ENCODE measurements at places on chromosomes 6 and 20.
A peak's percentile ranks its signal among the peaks of the same experiment; 100 is the strongest.

GRCh38 chr6:142174703-142175102, 27.6 kb downstream of the VTA1 start:
- DNase-seq: no peak

DNA sequence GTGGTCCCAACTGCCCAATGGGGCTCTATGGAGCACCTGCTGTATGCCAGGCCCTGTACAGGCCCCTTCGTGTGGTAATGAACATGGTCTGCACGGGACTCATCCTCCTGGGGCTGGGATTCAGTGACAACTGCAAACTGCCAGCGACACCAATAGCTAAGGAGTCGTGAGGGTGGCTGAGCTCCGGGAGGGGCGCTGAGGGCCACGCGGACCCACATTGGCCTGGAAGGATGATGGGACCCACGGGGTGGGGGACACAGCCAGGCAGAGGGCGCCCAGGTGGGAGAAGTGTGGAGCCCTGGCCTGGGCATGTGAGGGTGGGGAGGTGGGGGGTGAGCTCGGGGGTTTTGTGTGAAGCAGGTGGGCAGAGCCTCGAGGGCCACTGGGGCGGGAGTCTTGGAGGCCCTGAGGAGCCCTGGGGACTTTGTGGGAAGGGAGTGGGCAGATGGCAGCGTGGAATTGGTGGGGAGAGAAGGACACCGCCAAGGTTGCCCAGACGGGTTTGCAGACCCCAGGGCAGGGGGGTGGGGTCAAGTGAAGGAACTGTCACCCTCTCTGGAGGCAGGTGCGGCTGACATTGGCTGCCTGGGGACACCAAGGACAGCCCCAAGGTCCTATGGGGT, 22.5 kb downstream of the GATA5 start:
- no peak for DNase-seq

DNA sequence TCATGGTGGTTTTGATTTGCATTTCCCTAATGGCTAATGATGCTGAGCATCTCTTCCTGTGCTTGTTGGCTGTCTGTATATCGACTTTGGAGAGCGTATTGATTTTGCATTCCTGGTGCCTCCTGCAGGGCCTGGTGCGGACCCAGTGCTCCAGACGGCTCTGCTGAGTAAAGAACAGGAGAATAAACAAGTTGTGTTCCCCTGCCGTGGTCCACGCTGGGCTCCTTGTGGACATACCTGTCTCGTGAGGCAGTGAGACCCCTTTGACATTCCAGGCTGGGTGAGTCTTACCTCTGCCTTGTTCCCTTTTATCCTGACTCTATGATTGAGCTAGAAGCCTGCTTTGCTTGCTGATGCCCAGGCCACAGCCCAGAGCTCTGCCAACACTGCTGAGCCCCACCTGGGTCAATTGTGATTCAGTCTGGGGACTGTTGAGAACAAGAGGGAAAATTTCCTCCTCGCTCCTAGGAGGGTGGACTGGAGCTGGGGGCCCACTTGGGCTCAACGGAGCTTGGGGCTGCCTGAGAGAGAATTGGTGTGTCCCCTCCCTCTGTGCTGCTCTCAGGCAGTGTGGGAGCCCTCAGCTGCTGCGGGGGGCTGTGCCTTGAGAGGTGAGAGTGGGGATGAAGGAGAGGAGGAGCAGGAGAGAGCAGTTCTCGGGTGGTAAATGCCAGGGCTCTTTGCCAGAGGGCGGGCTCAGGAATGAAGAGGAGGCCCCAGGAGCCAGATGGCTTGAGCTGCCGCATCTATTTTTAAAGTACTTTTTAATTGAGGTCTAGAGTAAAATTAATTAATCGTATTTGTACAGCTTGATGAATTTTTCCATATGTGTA, 43.7 kb upstream of the PMEPA1 start:
- no peak for DNase-seq

DNA sequence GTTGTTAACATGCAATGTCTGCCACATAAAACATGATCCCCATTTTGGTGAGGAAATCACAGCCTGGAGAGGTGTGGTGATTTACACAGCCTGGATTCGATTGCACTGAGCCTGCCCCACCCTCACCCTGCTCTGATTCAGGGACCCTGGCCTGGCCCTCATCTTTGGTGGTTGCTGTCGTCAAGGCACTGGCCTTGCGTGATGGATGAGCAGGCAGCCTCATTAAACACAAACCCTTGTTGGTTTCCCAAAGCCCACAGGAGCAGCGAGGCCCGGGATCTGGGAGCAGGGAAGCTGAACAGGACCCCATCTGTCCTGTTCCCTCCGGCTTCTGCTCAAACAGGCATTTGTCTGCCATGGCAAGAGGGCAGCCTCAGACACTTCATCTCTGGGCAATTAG, 70.8 kb downstream of the CHMP4B start:
- no peak for DNase-seq

GRCh38 chr6:129510950-129511349, 199.0 kb downstream of the ARHGAP18 start:
- no peak for DNase-seq

GRCh38 chr6:134359302-134359701, 41.4 kb upstream of the SGK1 start:
- no peak for DNase-seq

DNA sequence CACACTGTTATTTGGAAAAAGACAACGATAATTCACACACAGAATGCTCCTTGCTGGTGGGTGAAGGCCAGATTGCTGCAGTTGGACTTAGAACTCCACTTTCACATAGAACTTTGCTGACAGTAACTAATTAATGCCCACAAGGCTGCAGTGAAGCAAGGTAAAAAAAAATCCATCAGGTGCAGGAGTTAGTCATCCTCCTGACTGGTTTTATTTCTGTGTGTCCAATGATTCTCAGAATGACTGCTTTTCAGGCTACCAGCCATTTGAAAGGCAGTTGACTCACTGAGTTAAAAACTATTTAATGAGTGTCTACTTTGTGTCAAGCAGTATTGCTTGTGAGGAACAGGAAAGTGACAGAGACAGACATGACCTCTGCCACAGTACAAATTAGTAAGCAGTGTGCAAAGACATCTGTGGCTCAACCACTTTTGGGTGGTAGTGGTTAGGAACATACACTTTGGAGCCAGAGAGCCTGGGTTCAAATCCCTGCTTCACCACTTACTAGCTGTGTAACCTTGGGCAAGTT, 41.9 kb downstream of the ELOVL5 start:
- no peak for DNase-seq

DNA sequence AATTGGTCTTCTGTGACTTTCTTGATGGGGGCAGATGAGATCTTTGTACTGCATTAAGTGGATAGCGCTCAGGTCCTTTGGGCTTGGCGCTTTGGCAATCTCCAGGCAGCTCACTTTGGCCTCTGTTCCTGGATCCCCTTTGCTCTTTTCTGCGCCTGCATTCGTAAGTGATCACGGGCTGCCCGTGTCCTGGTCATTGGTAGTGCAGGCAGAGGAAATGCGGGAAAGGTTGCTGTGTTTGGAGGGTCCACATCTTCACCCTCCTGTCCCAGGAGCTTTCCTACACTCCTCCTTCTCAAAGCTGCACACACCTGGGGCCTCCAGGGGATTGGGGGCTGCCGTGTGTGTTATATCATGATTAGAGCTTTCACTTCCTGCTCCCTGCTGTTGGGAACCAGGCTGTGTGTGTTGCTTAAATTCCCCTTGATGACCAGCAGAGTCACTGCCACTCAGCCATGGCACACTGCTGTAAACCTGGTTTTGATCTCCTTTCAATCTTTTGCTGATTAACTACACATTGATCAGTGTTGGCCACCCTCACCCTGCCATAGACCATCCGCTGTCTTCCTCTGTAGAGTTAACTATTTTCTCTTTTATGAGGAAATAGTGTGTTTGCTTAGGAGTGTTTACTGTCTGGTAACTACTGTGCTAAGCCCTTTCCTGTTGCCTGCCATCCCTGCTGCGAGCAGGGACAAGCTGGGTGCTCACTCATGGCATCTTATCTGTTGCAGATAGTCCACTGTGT, 13.0 kb upstream of the SNHG17 start:
- no peak for DNase-seq

GRCh38 chr20:44287272-44288097, 23.5 kb downstream of the FITM2 start:
- DNase-seq: no peak

GRCh38 chr6:167840160-167840525, 13.4 kb downstream of the AFDN start:
- DNase-seq: no peak

GRCh38 chr6:44003345-44004061, 123.7 kb downstream of the MRPL14 start:
- DNase-seq: no peak

DNA sequence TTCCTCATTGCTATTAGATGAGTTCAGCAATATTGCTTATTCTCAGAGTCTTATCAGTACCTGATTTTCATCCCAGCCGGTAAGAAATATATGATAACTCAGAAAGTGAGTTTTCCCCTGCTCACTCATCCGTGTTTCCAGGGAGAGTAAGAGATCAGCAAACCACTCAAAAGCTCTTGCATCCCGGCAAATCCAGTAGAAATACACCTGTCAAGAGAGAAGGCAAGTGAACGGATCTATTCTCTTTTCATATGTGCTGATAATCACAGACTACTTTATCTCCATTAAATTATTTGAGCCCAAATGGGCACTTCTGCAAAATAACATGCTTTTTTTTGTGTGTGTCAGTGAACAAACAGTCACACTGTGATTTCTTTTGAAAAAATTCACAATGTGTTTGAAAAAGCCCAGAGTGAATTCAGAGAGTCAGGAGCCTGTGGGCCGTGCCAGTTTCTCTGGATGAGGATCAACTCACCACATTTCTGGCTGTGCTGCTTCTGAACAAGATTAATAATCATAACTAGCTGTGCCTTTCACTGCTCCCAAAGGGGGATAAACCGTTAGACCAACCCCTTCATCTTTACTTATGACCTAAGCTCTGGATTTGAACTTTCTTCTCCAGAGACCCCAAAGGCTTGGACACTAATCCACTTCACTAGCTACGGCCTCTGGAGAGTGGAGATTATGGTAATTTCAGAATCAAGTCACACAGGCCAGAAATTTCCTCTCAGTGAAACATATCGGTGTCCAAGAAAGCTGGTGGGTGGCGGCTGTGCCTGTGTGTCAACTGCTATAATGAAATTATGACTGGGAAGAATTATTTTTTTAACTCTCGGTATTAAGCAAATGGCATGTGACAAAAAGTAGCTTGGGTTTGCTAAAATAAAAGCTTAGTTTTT, 44.2 kb downstream of the NOX3 start:
- DNase-seq: no peak

DNA sequence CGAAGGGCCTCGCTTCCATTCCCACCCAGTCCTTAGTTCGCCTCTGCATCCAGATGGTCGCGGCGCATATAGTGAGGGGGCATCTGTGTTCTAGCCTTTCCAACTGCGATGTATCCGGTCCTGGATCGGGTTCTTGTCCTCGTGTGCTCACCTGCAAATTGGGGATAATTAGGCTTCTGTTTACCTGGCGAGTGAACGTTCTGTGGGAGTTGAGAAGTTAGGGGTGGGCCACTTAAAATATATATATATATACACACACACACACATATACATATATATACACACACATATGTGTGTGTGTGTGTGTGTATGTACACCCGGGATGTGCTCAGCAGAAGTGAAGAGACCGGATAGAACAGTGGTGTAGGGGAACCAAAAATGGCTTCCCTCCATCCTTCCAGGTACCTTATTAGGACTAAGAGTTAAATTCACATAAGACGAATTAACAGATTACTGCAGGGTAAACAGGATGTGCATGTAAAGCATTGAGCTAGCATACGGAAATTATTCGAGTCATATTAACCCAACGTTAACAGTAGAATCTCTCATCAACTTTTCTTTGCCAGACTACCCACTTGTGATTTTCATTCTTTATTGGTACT, 537 bp downstream of the CSTF1 start:
- no peak for DNase-seq

GRCh38 chr20:1169224-1169623, 15.6 kb downstream of the TMEM74B start:
- DNase-seq: no peak

GRCh38 chr20:18289306-18289705, 979 bp downstream of the ZNF133 start:
- DNase-seq: no peak

DNA sequence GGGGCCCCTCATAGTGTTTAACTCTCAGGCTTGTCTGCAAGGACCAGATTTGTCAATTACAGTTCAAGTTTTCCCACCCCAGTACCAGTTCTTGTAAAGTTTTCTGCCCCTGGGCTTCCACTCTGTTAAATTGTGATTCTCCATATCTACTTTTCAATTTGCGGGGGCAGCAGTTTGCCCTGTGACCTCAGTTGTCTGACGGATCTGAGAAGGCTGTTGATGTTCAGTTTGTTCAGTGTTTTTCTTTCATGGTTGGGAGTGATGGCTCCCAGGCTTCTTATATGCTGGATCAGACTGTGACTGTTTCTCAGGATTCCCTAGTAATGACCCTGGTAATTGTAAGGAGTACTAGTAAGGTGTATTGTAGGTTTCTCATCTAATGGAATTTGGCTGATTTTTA, 101.0 kb upstream of the GGTLC1 start:
- no peak for DNase-seq

DNA sequence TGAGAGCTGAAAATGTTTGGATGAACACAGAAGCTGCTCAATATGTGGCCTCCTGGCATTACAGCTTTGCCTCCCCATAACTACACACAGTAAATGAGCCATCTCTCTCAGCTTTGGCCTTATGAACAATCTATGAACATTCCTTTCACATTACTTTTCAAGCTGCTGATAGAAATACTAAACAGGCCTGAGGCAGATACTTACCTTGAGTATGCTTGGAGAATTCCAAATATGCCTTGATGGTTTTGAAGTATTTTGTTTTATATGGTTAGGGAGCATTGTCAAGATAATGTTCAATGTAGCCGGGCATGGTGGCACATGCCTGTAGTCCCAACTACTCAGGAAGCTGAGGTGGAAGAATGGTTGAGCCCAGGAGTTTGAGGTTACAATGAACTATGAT, 104.5 kb downstream of the CD24 start:
- no peak for DNase-seq

- DNase-seq: no peak
These were observed 430.7 kb upstream of the PTCHD4 start for GRCh38 chr6:48541649-48542048.

DNA sequence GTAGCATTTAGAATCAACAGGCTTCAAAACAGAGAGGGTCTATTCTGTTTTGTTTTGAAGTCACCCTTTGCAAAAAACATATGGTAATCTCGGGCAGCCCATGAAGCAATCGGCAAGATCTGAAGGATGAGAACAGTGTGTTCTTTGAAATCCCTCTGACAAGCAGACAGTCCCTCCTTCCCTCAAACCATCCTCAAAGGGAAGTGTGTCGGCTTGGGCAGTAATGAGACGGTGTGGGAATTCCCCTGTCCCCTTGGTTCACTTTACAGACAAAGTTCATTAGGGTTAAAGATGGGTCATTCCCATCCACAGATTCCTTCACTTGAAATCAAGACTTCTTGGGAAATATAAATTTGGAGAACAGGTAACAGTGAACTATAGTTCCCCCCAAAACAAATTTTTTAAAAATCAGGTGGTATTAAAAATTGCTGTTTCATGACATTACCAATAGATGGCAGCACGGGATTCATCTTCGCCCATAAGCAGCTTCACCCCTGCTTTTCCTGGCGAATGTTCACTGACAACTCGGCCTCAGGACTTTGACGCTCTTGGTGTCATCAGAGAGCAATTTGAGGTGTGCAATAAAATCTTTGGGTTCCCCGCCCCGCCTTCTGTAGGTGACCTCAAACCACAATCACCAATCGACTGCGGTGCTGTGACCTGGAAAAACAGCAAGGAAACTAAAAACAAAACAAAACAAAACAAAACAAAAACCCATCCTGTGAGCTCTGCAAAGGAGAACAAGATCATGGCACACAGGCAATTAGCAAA, 159.3 kb upstream of the TNFAIP3 start:
- DNase-seq: peak; percentile 90

- DNase-seq: no peak
These were observed 46.4 kb upstream of the PMEPA1 start for GRCh38 chr20:57756213-57756612.

- DNase-seq: no peak
These were observed 265.2 kb upstream of the QKI start for GRCh38 chr6:163149279-163149848.

Measured in effector memory CD4-positive, alpha-beta T cell (primary cell).